ENCODE measurements at places on chromosomes 5 and 9.

GRCh38 chr9:92295240-92295790 is 1.8 kb upstream of the IARS1 start:
- no peak for DNase-seq

- no peak for DNase-seq
Observed at GRCh38 chr5:59600998-59601397, 292.5 kb downstream of the PDE4D start.

GRCh38 chr5:171032435-171032973 is 170.7 kb downstream of the RANBP17 start:
- no peak for DNase-seq

- no peak for DNase-seq
Observed at GRCh38 chr5:142618130-142618523, 67.8 kb downstream of the FGF1 start.

DNA sequence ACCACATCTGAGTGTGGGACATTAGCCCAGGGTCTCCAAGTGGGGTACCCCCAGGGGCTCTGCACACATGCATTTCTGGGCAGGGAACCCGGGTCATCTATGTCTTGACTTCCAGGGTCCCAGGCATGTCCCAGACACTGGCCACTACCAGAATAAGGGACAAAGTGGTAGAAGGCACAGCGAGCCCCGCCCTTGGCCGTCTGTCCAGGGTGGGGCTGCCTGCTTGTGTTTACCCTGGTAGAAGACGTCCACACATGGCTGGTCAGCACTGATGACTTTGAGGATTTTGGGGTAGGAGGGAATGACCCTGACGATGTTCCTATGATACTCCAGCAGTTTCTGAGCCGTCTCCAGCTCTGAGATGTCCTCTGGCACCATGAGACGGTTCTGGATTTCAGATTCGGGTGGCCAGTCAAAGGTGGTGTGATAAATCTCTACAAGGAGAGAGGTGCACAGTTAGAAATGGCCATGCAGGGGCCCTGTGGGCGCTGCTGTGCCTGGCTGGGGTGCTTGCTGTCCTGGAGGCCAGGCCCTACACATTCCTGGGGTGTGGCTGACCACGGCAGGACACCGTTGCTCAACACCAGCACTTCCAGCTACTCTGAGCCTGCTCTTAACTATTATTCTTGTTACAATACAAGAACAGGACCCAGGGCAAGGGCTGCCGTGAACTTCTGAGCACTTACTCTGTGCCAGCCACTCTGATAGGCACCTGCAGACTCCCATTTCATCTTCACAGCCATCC is 51.3 kb downstream of the AK8 start:
- DNase-seq, result no peak
